ENCODE measurements at places on chromosomes 3 and 15.

DNA sequence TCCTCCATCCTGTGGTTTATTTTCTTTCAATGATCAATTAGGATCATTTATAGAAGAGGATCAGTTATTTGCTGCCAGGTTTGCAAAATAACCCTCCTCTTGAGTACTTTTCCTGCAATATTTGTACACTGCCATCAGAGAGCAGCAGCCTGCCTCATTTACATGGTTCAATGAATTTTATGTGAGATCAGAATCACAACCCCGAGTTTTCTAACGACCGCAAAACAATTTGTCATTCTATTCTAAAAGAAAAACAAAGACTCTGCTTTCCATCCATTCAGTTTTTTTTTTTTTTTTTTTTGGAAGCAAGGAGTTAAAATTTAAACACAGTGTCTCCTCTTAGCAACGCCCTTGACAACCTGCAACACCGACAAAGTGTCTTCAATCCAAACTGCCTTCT is 146.9 kb downstream of the RAB11A start:
- DNase-seq = no peak

DNA sequence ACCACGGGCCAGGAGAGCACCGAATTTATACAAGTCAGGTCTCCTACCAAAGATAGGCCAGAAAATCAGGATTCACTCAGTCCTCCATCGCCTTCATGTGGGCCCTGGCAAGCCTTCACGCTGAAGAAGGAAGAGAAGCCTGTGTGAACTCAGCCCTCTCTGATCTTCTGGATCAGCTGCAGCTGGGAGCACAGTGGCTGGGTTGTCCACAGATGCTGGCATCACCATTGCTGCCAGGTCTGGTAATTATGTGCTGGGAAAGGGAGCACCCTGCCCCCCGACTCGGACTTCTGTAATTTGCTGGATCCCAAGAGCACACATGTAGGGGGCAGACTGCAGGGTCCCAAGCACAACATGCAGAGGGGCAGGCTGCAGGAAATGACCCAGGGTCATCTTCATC is 12.4 kb upstream of the PDE8A start:
- no peak for DNase-seq

- DNase-seq = no peak
These were observed 121.0 kb upstream of the MBNL1 start for GRCh38 chr3:152147748-152148147.

DNA sequence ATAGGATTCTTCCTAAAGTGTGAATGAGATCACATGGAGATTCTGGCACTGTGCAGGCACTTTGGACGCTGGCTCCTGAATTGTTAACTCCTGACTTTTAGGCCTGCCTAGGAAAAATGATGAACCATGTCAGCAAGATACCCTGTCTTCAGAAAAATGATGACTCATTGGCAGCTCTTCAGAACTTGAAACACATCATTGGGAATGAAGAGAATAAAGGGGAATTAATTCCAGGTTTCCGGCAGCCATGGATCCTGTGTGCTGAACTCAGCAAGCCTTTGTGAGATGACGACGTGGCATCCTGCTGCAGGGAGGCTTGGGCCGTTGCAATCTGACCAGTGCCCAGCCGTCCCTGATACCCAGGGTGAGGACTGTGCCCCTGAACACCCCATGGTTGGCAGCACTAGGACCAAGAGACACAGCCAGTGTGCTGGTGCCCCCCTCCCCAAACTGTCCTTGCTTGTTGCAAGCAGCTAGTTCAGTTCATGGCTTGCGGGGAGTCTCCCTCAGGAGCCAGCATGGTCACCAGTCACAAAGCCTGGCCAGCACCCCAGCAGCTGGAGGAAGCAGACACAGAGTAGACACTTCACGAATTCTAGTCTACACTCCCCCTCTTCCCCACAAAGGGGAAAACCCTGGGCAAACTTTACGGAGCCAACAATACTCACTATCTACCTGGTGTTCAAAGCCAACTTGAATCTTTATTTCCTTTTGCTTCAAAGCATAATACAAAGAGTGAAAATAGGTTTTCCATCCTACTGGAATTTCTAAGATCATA is 7.8 kb upstream of the LIPC start:
- DNase-seq = no peak

- no peak for DNase-seq
These were observed 18.6 kb downstream of the PRKCD start for GRCh38 chr3:53179580-53179979.

DNA sequence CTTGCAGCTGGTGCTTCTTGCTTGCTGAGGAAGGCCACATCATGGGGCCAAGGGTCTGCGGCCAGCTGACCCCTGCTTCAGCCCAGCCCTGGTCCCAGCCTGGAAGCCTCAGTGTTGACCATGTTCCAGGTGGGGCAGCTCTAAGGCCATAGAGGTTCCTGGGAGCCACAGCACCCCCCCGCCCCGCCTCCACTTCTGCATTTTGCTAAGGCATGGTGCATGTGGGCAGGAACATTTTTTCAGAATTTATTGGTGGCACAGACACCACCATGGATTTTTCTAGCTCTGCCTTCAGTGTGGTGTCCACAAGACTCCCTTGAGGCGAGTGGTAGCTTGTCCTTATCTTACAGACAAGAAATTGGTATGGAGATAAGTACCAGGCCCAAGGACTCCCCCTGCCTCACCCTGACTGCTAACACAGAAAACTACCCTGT is 1.9 kb upstream of the CHST14 start:
- no peak for DNase-seq

GRCh38 chr3:15676259-15676658 is 74.7 kb downstream of the BTD start:
- DNase-seq = no peak

DNA sequence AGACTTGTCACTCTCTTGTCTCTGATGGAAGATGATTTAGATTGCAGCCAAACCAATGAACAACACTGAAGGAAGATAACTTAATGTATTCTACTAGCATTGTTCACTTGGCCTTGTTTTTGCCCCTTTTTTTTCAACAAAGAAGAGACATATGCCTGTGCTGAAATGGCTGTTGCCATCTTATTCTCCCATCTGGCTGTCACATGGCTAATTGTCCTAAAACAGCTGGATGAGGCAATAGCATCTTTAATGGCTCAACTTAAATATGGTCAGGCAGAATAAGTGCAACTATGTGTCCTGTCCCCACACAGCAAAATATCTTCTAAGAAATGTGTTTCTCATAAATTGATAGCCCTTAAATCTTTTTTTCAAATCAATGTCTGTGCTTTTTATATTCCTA is 576.9 kb downstream of the TUSC7 start:
- no peak for DNase-seq

DNA sequence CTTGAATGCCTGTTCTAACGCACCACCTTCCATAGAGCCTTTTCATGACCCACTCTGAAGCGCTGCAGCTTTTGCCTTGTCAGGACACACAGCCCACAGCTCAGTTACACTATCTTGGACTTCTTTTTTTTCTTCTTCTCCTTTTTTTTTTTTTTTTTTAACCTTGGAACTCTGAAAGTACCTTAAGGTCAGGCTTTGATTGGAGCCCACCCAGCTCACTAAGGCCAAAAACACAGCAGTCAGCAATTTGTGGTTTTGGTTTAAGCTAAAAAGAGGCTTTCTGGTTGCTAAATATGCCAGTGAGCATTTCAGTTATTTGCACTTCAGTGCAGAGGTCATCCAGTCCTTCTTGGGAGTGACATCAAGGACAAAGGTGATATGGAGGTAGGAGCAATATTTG is 1.7 kb downstream of the SLC25A20 start:
- DNase-seq = no peak

GRCh38 chr15:42085721-42086120 is 8.6 kb downstream of the PLA2G4D start:
- DNase-seq = no peak

- no peak for DNase-seq
These were observed 20.2 kb downstream of the INSYN1 start for GRCh38 chr15:73732930-73733329.

- no peak for DNase-seq
These were observed 367.3 kb downstream of the OCA2 start for GRCh38 chr15:27731776-27732175.

GRCh38 chr15:85422607-85423006 is 42.2 kb downstream of the AKAP13 start:
- no peak for DNase-seq

- DNase-seq = no peak
These were observed 27.0 kb downstream of the NCBP2 start for GRCh38 chr3:196915375-196915774.

DNA sequence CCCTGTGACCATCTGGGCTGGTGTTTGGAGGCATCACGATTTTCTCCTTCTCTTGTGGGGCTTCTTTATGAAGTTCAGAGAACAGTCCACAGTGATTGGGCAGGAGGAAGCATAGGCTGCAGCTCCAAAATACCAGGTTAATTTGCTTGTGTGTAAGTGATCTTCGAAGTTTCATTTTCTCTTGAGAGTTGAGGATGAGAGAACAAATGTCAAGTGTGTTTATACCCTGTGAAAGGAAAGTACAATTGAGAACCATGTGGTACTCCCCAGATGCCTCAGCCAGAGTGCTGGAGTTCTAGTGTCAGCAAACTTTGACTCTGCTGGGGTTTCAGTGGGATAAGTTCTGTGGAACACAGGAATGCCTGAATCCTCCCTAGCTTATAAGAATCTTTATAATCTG is 357.1 kb upstream of the CFAP20DC start:
- no peak for DNase-seq

GRCh38 chr15:72873379-72874233 is 90.0 kb upstream of the ADPGK start:
- DNase-seq = no peak

DNA sequence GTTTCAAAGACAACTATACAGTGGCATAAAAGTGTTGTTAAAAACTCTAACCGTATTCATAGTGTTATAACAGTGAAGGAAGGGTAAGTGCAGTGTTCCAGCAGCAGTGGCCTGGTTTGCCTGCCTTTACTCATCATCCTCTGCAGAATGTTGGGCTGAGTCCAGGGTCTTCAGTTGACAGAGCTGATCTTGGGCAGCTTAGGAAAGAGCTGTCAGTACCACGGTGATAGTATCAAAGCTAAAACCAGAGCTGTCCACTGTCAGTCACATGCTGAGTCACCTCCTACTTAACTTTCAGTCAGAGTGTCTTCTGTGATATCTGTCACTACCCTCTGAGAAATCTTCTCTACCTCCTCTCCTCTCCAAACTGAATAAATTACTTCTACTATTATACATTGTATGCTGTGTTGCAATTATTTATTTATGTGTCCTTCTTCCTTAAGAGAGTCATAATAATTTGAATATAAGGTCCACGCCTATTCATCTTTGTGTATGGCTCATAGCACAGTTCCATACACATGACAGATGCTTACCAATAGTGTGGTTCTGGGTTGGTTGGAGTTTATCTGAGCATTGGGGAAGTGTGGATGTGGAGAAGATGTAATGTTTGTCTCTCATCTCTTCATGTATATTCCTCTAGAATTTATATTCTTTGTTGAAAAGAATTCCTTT is 242.1 kb downstream of the ZIC1 start:
- DNase-seq = no peak

DNA sequence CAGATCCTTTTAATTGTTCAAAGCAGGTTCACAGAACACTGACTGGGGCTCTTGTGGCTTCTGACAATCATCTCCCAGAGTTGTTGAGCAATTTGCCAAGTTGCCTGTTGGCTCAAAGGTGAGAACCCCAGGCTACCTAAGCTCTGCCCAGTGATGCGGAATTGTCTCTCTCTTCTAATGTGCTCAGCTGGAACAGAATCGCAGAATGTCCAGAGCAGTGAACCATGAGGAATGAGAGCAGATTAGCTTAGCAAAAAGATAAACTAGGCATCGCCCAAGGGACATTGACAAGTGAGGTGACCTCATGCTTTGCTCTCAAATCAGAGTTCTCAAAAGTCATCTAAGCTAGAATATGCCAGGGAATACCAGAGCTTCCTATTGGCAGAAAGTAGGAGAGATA is 148.1 kb downstream of the WDR76 start:
- no peak for DNase-seq

DNA sequence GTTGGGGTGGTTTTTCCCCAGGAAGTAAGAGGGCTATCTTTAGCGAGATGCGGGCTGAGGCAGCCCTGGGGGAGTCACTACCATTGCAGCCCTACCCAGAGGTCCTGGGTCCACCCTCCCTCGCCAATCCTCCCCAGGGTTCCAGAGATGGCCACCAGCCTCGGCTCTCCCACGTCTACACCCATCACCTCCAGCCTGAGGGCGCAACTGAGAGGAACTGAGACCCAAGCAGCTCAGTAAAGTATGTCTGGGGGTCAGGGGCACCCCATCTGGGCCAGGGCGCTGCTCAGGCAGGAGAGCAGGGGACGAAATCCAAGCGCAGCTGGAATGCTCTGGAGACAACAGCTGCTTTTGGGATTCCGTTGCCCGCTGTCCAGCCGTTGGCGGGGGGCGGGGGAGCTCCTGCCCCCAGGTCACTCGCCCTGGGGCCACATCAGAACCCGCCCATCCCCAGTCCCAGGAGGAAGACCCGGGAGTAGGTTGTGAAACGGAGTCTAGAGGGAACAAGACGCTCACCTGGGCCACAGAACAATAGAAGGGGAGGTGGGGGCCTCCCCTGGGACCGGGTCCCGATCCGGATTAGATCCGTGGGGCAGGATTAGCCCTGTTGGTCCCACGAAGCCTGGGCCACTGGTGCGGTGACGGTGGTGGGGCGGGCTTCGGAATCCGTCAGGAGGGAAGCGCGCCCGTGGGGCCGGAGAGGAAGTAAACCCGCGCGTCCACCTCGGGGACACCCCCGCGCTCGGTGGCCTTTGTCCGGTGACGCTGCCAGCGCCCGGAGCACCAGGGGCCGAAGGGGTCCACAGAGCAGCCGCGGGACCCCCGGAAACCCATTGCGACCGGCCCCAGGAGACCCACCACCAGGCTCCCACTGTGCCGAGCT is 1.4 kb upstream of the NDUFAF3 start:
- DNase-seq = no peak

DNA sequence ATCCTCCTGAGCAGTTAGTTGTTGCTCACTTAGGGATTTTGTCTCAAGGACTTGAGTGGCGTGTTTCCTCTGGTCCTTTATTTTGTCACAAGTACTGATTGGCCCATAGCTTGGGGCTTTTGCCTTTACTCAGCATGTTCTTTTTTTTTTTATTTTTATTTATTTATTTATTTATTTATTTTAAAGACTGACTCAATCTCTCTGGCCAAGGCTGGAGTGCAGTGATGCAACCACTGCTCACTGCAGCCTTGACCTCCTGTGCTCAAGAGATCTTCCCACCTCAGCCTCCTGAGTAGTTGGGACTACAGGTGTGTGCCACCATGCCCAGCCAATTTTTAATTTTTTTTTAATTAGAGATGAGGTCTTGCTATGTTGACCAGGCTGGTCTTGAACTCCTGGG is 223.9 kb upstream of the TPM1 start:
- DNase-seq = no peak

GRCh38 chr15:45799508-45799907 is 164.7 kb downstream of the SQOR start:
- DNase-seq = no peak

DNA sequence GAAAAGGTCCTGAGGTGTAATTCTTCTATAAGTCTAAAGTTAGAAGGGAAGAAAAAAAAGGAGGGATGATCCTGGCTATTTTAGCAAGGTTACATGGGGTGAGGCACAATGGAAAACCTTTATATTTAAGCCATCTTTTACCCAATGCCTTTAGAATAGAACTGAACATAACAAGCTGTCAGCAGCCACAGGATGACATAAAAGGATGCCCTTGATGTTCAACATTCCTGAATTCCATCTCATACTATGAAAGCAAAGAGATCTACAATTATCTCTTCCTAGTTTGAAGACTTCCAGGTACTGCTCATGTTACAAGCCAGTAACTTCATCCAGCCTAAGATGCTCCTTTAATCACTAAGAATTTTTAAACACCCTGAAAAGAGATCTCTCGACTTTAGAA is 26.9 kb downstream of the NEK10 start:
- no peak for DNase-seq

- no peak for DNase-seq
These were observed 11.8 kb upstream of the HRG start for GRCh38 chr3:186653984-186654383.
